ENCODE measurements at places on chromosomes 2 and 18.

DNA sequence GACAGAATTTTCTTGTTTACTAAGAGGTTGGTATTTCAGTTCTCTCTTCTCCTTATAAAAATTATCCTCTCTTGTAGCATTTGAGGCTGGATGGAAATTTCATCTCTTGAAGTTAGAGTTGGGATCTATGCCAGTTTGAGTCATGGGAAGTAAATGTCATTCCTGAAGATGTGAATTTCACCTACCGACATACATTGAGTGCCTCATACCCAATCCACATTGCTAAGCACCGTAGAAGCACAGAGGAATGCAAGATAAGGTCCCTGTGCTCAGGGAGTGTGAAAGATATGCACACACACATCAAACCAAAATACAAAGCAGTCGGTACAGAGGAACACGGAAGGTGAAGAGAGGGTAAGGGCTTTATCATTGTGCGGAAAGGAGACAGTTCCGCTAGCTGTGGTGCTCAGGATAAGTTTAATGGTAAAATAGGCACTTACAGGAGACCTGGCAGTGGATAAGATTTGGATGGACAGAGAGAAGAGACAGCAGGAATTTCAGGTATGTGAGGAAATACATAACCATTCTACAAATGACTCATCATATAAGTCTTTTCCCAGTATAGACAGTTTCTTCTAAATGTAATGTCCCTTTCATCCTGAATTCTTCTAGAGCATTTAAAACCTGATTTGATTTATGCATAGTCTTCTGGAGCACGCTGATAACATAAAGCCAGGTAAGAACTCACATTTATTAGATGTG is 205.3 kb upstream of the ST6GAL2 start:
- H3K4me1 ChIP-seq = no peaks in the 10 kb centered on the region
- no peak overlapping the region for H3K27ac ChIP-seq

DNA sequence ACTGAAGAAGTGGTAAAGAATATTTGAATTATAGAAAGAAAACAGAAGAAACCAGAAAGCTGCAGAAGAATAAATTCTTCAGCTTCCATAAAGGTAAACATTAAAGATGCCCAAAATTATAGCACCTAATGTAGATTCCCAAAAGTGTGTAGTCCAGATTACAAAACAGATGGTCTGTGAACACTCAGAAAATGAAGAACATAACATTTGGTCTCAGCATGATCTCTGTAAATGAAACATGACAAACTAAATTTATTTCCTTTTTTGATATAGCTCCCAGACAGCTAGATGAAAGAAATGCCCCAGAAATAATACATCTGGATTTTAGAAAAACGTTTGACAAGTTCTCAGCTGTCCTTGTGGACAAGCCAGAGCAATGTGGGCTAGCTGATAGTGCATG is 794.2 kb upstream of the NXPH2 start:
- no peaks in the 10 kb centered on the region for H3K27me3 ChIP-seq
- H3K4me1 ChIP-seq = no peaks in the 10 kb centered on the region
- no peak overlapping the region for H3K27ac ChIP-seq
- DNase-seq = no peak
- no peaks in the 10 kb centered on the region for H3K36me3 ChIP-seq

DNA sequence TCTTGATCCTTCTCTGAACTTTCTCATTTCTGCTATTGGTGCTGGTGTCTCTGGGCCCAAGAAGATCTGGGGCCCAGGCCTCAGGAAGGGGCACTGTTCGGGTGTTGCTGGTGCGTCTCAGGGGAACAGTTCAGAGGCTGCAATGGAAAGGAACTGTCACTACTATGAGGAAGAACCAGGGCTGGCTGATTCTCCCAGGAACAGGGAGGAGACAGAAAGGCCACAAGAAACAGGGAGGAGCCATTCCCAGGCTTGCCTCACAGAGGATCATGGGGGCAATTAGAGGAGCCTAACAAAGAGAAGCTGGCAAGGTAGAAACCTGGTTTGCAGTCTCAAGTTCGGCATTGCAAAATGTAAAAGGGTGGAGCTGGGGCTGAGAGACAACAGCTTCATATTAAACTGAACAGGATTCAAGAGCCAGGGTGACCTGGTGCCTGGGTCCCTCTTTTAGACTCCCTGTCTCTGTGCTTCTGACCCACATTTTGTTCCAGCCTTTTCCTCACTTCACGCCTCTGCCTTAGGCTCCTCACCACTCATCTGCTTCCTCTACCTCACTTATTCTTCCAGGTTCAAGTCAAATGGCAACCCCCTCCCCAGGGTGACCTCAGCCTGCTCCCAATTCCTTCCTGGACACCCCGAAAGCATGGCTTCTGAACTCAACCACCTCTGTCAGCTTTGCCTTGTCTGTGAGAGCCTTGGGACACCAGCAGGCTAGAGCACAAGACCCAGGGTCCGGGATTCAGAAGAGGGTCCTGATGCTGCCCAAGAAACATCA is 58.4 kb downstream of the GYPC start:
- no peaks in the 10 kb centered on the region for H3K36me3 ChIP-seq
- H3K27ac ChIP-seq = no peak overlapping the region
- H3K4me3 ChIP-seq = no peak overlapping the region
- H3K4me1 ChIP-seq = no peaks in the 10 kb centered on the region
- H3K27me3 ChIP-seq = no peaks in the 10 kb centered on the region

GRCh38 chr2:173854840-173855239 is 110.3 kb downstream of the SP3 start:
- H3K27ac ChIP-seq = no peak overlapping the region
- no peak for DNase-seq
- no peaks in the 10 kb centered on the region for H3K27me3 ChIP-seq
- no peaks in the 10 kb centered on the region for H3K36me3 ChIP-seq
- H3K4me3 ChIP-seq = no peak overlapping the region
- H3K4me1 ChIP-seq = no peaks in the 10 kb centered on the region

- H3K36me3 ChIP-seq = no peaks in the 10 kb centered on the region
- DNase-seq = no peak
- H3K4me1 ChIP-seq = peaks cover 3% of the 10 kb centered on the region
- H3K27ac ChIP-seq = no peak overlapping the region
- peaks cover 28% of the 10 kb centered on the region for H3K27me3 ChIP-seq
- no peak overlapping the region for H3K4me3 ChIP-seq
These were observed 29.2 kb upstream of the ZDBF2 start for GRCh38 chr2:206245265-206245672.

GRCh38 chr2:141207036-141207385 is 923.8 kb downstream of the LRP1B start:
- no peaks in the 10 kb centered on the region for H3K4me1 ChIP-seq
- H3K36me3 ChIP-seq = no peaks in the 10 kb centered on the region
- no peak for DNase-seq

Measured in activated T-cell treated with anti-CD3 and anti-CD28 coated beads, Interleukin-2, amount 50 U/mL, for 24 hours (primary cell).